ENCODE measurements at places on chromosomes 13 and 19.

GRCh38 chr13:53142306-53142705 lies 113.7 kb downstream of the OLFM4 start:
- DNase-seq, result no peak

- peak; percentile 5 for DNase-seq
Measured at GRCh38 chr19:16801600-16802013, 27.6 kb upstream of the SIN3B start.

DNA sequence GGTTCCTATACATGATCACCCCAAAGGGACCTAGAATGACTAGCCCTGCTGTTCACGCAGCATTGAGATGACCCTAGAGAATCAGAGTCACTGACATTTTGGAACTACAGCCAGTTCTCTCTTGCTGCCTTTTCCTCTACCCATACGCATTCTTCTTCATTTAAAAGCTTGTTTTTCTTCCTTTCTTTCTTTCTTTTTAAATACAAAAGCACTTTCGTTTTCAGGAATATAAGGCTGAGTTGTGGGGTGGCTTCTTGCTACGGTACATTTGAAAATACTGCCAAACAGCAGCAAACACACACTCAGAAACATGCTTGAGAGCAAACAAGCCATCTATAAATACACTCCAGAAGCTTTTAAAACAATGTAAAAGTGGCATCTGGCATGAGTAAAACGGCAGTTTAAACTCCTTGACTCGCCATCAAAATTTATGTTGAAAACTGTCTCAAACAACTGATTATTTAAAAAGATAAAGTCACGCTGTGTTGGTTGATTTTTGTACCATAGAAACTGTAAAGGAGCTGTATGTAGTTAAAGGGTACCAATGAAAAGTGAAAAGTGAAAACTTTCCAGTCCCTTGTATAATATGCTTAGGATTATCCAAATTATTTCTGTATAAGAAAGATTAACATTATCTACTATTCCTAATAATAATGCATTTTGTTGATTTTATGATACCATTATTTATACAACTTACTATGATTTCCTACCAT lies 95.6 kb downstream of the PCDH9 start:
- DNase-seq, result no peak

- no peak for DNase-seq
Measured at GRCh38 chr13:68173111-68173510, 943.0 kb upstream of the PCDH9 start.

DNA sequence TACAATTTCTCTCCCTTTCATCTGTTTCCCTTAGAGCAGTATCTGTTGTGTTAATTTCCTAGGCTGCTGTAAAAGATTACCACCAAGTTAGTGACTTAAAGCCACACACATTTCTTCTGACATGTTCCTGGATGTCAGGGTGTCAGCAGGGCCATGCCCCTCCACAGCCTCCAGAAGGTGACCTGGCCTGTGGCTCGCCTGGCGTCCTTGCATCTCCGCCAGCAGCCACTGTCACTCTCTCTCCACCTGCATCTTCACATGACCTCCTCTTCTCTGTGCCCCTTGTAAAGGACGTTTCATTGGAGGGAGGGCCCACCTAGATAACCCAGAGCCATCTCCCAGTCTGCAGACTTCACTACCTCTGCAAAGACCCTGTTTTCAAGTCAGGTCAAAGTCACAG lies 61.3 kb downstream of the SLC7A9 start:
- no peak for DNase-seq

DNA sequence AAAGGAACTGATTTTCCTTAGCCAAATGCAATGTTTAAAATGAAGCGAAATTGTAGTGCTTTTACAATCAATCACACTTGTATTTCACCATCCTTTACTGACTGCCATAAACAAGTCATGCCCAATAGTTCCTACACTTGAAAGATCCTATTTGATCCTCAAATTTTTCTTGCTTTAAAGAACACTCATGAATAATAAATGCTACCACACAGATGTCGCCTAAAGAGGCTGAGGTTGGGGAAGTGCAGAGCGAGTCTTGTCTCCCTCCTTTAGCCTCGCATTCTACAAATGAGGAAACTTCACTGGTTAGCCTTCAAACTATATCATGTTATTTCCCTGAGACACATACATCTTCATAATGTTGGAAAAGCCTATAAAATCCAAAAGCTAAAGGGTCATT lies 18.7 kb upstream of the AMER2 start:
- no peak for DNase-seq

DNA sequence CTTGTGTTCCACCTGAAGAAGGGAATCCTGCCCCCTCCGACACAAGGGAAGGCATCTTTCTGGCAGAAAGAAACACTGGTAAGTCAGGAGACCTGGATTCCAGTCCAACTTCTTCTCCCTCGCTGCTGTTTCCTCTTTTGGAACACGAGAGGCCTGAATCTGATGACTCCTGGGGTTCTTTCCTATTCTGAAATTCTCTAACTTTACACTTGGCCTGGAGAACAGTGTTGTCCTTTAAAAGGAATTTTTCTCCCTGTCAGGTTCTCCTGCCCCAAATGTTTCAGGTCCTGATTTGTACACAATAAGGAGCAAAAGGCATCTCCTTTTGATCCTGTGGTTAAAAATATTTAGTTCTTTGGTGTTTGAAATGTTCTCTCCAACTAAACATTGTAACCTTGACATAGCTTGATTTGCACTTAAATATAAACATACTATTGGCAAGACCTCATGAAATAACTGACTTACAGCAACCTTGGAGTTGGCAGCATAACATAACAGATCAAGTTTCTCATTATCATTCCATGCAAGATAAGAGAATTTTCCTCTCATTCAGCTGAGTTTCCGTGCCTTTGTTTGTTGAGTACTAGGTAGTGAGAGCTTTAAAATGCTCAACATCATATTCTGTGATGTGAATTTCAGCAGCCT lies 244.8 kb downstream of the COG6 start:
- no peak for DNase-seq

DNA sequence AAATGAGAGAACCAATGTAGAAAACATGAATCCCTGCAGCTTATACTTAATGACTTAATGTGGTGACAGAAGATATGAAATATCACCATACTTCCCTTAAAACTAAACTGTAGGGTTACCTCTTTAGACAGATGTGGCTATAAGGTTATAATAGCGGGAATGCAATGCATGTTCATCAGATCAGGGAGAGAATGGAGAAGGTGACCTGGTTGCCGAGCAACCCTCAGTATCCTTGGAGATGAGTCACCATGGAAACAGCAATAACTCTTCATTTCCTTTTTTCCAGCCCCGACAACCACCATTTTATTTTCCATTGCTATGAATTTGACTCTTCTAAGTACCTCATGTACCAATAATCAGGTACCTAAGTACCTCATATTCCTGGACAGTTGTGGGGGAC lies 28.0 kb upstream of the ZNF835 start:
- no peak for DNase-seq

- no peak for DNase-seq
Measured at GRCh38 chr13:102441085-102441484, 39.2 kb upstream of the FGF14 start.

DNA sequence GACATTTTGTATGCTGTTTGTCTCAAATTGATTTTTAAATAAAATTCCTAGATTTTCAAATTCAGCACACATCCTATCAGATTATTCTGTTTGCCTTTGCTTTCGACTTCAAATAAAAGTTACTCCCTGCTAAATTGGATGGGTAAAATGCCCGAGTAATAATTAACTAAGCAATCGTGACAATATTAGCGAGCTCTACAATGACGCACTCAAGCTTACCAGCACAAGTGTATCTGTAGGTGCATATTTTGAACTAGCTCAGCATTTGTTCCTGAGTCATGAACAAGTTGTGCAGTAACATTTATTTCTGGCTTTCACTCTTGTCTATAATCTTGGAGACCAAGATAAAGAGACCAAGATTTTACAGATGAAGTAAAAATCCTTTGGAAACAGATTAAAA lies 113.4 kb downstream of the UBL3 start:
- DNase-seq, result peak; percentile 30

GRCh38 chr13:62129000-62129551 lies 713.4 kb upstream of the PCDH20 start:
- DNase-seq, result no peak

DNA sequence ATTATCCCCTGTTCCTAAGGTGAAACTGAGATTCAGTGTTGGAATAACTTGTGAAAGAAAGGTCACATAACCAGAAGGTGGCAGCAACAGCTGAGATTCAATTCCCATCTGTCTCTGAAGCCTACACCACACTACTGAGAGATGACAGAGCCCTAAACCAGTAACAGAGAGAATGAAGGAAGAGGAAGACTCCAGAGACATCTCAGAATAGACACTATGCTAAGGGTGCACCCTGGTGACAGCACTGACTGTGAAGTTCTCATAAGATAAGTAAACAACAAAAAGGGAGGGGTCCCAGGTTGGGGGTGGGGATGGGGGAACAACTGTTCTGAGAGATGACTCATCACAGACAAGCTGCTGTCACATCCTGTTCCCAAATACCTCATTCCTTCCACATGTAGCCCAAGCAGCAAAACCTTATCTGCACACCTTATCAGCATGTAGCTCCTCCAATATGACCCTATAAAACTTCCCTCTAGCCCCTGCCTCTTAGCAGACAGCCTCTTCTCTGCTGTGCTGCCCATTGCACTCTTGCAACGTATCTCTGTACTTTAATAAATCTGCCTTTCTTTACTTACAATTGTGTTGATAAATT lies 46.5 kb downstream of the UTP14C start:
- peak; percentile 30 for DNase-seq

DNA sequence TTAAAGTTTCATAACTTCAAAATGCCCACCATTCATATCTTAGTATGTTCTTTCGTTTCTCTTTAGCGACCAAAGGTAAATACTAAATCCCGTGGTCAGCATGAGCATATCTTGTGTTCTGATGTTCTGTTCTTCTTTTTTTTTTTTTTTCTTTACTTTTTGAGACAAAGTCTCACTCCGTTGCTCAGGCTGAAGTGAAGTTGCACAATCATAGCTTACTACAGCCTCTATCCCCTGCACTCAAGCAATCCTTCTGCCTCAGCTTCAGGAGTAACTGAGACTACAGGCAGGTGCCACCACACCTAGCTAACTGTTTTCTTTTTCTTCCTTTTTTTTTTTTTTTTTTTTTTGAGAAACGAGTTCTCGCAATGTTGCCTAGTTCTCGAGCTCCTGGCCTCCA lies 60.9 kb upstream of the ATP12A start:
- DNase-seq, result no peak

- DNase-seq, result no peak
Measured at GRCh38 chr19:14731200-14731599, 41.4 kb downstream of the ZNF333 start.

DNA sequence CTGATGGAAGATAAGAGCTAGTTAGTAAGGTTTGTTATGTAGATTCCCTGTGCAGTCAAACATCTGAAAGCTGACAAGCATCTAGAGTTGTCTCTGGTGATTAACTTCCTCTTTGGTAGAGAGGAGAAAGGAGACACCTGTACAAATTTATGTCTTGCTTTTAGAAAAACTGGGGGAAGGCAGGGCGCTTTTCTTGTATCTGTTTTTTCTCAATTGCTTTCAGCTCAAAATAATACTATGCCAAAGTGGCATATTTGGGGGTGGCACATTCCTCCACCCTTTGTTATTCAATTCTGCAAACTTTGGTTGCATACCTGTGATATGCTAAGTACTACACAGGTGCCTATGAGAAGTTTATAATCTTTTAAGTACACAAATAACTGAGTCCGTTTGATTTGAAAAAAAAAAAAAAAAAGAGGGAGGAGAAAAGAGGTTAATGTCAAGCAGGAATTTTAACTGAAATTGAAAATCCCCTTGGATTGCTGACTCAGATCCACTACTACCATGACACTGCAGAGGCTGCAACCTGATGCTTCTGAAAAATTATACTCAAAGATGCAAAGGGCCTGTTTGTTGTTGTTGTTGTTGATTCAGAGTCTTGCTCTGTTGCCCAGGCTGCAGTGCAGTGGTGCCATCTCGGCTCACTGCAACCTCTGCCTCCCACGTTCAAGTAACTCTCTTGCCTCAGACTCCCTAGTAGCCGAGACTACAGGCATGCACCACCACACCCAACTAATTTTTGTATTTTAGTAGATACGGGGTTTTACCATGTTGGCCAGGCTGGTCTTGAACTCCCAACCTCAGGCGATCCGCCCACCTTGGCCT lies 164.8 kb upstream of the NBEA start:
- no peak for DNase-seq

DNA sequence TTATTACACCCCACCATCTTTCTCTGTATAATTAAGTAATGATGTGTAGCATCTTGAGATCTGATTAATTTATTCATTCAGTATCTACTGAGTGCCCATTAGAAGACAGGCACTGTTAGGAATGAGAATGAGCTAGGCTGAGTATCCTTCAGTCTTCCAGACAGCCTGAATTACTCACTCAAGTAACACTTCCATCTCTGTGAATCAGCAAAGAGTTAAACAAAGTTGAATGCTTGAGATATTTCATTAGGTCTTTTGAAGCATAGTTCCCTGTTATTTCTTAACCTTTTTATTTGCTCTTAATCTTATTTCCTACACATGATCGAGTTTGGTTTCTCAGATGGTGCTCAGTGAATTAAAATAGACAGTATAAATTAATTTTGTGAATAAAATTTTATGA lies 413.7 kb downstream of the DCT start:
- no peak for DNase-seq

GRCh38 chr13:90918536-90918935 lies 429.0 kb upstream of the MIR17HG start:
- DNase-seq, result no peak

DNA sequence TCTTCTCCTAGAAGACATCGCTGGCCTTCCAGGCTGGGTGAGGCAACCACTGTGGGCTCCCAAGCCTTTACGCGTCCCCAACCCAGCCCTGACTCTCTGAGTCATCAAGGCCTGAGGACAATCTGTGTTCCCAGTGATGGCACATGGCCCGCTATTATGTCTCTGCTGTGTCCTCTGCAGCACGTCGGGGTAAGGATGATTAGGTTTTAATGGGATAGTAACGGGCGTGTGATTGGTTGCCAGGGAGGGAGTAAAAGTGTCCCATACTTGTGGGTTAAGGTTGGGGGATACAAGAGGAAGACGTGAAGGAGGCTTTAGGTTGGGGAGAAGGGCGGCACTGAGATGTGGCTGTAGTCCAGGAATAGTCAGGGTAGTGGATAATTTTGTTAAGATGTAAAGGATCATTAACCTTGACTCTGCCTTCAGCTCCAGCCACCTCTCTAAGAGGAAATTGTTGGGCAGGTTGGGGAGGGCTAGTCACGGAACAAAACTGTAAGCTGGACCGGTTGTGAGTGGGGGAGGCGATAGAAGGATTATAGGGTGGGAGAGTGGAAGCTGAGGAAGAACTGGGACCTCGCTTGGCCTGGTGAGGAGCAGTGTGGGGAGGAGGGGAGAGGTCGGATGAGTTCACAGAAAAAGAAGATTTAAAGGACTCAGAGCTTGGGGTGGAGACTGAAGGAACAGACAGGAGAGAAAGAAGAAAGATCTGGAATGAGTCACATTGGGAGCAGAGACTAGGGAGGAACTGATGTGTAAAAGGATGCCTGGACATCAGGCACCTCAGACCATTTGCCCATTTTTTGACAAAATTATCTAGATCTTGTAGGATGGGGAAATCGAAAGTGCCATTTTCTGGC lies 27.9 kb upstream of the IGFL1 start:
- DNase-seq, result peak; percentile 88

DNA sequence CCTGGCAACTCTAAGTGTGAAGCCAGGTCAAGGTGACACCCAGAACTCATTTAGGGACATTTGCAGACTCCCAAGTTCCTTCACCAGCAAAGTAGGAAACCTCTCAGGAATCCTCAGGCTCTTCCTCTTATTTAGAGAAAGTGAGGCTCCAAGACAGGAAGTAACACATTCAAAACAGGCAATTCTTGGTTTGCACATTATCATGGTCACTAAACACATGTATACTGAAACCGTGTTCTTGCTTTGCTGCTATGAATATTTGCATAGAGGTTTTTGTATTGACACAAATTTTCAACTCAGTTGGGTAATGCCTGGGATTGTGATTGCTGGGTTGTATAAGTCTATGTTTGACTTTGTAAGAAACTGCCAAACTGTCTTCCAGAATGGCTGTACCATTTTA lies 13.2 kb upstream of the URI1 start:
- DNase-seq, result no peak
